ENCODE measurements at places on chromosomes 7 and 10.

DNA sequence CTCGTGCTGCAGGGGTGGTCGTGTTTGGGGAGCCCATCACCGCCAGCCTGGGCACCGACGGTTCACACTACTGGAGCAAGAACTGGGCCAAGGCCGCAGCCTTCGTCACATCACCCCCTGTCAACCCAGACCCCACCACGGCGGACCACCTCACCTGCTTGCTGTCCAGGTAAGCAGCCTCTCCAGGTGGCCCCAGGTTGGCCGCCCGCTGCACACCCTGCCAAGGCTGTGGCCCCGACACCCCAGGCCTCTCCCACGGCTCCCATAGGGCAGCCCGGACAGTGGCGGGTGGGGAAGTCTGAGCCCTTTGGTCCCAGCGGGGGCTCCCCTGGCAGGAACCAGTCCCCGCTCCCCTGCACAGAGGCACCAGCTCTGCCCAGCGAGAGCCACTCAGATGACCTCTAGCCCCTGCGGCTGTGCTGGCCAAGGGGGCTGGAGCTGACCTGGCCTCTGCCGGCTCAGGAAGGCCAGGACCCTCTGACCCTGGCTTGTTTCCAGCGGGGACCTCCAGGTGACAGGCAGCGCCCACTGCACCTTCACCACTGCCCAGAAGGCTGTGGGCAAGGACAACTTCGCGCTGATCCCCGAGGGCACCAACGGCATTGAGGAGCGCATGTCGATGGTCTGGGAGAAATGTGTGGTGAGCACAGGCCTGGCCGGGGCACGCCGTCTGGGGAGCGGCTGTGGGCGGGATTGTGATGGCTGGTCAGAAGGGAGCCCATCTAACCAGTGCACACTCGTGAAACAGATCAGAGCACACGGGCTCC lies 13.8 kb downstream of the DPYSL4 start:
- no peak for DNase-seq

- no peak for DNase-seq
These were observed 2.6 kb downstream of the CUX1 start for GRCh38 chr7:101819913-101820522.

GRCh38 chr10:91613411-91614187 lies 19.3 kb downstream of the PPP1R3C start:
- DNase-seq: peak; percentile 95

GRCh38 chr7:51666751-51667150 lies 350.1 kb upstream of the COBL start:
- no peak for DNase-seq

DNA sequence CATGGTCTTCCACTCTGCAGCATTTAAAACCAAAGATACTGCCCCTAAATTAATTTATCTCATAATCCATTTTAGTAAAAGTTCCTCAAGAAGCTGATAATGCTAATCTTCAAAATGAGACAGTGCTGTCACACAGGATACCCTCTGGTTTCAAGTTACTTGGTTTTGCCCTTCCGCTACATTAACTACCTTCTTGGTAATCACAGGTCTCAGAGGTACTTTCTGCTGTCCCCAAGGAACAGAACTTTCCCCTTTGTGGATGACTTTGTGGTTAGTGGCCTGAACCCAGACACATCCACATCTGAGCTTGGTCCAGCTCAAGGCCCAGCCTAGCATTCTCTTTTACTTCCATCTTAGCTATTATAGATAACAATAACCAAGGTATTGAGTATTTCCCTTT lies 88.8 kb upstream of the TMEM26 start:
- DNase-seq: no peak

DNA sequence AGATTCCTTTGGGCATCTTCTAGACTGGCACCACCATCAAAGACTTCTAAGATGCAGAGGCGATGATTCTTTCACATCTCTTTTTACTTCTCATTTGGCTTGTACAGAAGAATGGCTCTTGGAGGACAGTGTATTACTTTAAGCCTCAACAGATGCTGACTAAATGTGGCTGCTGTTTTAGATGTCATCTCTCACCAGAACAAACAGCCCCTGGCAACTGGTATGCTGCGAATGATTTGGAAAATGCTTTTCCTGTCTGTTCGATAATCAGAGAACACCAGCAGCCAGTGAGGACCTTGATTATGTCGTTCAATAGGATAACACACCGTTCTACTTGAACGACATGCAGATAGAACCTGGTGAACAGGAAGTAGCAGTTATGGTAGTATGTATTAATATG lies 131.8 kb downstream of the RNF216 start:
- no peak for DNase-seq

- no peak for DNase-seq
These were observed 14.5 kb downstream of the TUBGCP2 start for GRCh38 chr10:133294189-133294588.

Measured in astrocyte of the spinal cord (primary cell).